ENCODE measurements at places on chromosomes 1 and 21.
A peak's percentile ranks its signal among the peaks of the same experiment; 100 is the strongest.

GRCh38 chr1:43874716-43875115 lies 58.9 kb upstream of the ARTN start:
- DNase-seq, result no peak

- DNase-seq, result no peak
Observed at GRCh38 chr1:967466-968343, 1.4 kb downstream of the PLEKHN1 start.

DNA sequence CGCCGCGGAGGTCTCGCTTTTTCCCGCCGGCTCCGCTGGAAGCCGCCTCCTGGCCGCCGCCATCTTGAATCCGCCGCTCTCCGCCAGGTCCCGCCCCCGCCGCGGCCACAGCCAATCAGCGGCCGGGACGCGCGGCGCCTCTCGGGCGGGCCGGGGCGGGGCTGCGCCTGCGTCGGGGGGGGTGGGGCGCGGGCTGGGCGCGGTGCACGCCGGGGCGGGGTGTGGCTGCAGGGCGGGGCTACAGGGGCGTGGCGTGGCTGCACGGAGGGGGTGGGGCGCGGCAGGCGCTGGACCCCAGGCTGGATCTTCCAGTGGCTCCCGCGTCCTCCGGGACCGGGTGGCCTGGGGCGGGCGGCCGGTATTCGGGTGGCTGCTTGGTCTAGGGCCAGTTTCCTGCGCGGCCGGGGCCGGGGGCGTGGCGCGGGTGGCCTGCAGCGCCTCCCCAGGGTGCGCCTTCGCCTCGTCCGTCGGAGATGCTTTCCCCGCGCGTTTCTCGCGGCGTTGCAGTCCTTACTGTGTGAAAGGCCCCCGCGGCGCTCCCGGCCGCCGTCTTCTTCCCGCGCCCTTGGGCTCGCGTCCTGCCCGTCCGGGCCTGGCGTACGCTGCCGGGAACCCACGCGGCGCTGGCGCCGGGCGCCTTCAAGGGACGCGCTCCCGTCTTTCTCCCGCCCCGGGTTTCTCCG lies 575 bp downstream of the PCNT start:
- DNase-seq, result peak; percentile 89

- DNase-seq, result no peak
Observed at GRCh38 chr1:170239445-170239844, 93.7 kb downstream of the NTMT2 start.

DNA sequence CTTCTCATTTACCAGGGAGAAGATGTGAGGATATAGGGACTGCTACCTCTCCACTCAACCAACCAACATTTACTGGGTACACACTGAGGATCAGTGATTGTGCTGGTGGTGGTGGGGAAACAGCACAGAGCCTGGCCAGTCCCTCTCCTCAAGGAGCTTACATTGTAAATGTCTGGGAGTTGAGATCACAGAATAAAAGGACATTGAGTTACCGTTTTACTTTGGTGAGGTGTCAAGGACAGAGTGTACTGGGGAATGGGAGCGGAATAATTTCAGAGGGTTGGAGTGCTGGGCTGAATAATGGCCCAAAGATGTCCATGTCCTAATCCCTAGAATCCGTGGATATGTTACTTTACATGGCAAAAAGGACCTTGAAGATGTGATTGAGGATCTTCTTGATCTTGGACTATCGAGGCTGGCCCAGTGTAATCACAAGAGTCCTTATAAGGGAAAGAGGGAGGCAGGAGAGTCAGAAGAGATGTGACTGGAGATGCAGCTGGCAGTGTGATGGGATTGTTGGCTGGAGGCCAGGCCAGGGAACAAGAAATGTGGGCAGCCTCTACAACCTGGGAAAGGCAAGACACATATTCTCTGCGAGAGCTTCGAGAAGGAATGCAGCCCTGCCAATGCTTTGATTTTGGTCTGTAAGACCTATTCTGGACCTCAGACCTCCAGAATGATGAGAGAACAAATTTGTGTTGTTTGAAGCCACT lies 26.6 kb upstream of the RWDD3 start:
- no peak for DNase-seq

GRCh38 chr1:11730429-11730891 lies 5.5 kb upstream of the AGTRAP start:
- no peak for DNase-seq
